ENCODE measurements at places on chromosomes 16 and 17.

DNA sequence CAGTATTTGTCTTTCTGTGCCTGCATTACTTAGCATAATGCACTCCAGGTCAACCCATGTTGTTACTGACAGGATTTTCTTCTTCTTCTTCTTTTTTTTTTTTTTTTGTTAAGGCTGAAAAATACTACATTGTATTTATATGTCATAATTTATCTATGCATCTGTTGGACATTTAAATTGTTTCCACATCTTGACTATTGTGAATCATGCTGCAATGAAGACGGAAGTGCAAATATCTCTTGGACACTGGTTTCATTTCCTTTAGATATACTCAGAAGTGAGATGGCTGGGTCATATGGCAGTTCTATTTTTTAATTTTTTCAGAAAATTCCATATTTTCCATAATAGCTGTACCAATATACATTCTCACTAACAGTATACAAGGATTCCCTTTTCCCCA lies 272.7 kb upstream of the PMFBP1 start:
- DNase-seq: no peak

- DNase-seq: no peak
Observed at GRCh38 chr16:2296661-2297505, 29.0 kb upstream of the RNPS1 start.

GRCh38 chr17:48102798-48103715 lies 1.8 kb upstream of the CBX1 start:
- no peak for DNase-seq

DNA sequence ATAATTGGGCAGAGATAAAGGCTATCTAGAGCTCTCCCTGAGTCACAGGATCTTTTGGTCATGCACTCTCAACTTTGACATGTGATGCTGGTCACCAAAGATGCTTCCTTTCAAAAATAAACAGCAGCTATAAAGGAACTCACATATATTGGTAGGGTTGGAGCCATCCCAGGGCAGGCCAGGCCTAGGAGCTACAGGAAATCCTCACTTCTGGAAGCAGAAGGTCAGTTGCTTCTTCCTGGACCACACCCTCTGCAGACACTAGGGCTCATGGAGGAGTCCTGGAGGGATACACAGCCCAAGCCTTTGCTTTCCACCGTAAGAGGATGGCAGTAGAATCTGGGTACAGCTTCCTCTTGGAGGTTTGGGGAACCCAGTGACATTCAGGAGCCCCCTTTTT lies 24.6 kb downstream of the SOST start:
- DNase-seq: no peak

GRCh38 chr17:8312251-8312650 lies 2.2 kb downstream of the ARHGEF15 start:
- DNase-seq: no peak

- DNase-seq: no peak
Observed at GRCh38 chr16:23999663-24000062, 163.9 kb downstream of the PRKCB start.

- no peak for DNase-seq
Observed at GRCh38 chr17:36752096-36752888, 150.9 kb downstream of the MRM1 start.

GRCh38 chr17:17547210-17547764 lies 44.2 kb downstream of the PEMT start:
- no peak for DNase-seq

DNA sequence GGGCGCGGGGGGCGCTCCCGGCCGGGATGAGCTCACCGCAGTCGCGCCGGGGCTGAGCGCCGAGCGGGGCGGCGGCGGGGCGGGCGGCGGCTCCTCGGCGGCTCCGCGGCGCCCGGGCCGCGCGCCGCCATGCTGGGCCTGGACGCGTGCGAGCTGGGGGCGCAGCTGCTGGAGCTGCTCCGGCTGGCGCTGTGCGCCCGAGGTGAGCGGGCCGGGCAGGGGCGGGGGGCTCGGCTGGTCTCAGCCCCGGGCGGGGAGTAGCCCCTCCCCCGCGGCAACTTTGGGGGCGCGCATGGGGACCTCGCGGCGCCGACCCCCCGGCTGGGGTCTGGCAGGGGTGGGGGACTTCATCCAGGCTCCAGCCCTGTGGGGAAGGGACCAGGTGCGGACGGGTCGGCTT lies at the start of gene ARHGDIG:
ARHGDIG (plus strand) TSS at position 40 of the 400 bp plus-strand sequence; CDS start at position 130, 90 bp downstream.
- DNase-seq: no peak

- no peak for DNase-seq
Observed at GRCh38 chr17:962166-962565, 17.4 kb downstream of the NXN start.

All from stimulated activated CD8-positive, alpha-beta memory T cell treated with anti-CD3 and anti-CD28 coated beads, Interleukin-2, amount 100 ng/mL, for 1 hour (primary cell).